ENCODE measurements at places on chromosomes 2 and 18.

DNA sequence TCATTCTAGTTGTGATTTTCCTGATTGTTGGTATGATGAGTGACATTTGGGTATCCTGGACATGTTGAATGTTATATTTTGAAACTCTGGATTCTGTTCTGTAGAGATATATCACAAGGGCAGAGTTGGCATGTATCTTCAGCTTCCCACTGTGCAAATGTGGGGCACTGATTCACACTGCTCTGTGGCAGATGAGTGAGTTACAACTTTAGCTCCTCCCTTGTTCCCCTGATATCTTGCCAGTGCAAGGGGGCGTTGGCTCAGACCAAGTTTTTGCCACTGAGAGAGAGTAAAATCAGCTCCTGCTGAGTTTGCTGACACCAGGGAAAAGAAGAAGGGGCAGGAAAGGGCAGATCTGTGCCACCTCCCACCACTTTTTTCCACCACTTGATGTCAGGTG is 199.6 kb upstream of the MMADHC start:
- DNase-seq, result no peak

DNA sequence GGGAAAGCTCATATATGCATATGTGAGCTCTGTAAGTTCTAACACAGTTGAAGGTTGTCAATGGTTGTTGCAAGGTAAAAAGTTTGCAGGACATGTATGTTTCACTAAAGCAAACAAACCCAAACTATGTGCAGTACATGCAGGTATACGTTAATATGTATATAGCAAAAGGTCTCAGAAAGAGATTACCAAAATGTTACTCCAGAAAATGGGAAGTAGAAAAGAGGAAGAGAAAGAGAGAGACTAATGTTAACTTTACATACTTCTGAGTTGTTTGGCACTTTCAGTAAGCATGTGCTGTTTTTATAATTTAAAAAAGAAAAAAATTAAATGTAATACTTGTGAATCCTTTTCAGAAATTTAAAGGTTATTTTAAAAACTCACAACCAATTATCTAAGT is 32.8 kb upstream of the PEX13 start:
- DNase-seq, result no peak

- DNase-seq, result no peak
Measured at GRCh38 chr18:55877321-55877720, 289.3 kb upstream of the TCF4 start.

- DNase-seq, result no peak
Measured at GRCh38 chr2:160324917-160325316, 124.8 kb upstream of the ITGB6 start.

DNA sequence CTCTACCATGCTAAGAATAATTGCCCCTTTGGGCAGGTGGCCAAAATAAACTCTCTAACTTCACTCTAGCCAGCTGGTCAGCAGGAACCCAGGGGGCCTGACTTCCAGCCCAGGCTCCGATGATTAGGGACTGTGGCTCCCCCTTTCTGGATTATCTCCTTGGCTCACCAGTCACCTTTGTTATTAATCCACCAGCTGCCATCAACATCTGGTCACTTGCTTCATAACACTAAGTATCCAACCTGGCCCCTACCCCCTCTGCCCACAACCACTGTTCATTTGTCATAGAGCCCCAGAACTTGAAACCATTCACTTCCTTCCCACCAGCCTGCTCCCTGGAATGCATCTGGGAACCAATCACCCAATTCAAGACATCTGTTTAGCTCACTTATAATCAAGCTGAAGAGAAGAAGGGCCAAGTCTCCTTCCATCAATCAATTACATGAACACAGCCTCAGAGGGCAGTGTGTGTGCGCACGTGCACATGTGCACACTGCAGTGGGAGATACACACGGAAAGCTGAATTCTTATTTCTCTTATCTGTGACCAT is 215.1 kb downstream of the ALK start:
- DNase-seq, result no peak

GRCh38 chr2:883260-883802 is 67.3 kb upstream of the SNTG2 start:
- no peak for DNase-seq

DNA sequence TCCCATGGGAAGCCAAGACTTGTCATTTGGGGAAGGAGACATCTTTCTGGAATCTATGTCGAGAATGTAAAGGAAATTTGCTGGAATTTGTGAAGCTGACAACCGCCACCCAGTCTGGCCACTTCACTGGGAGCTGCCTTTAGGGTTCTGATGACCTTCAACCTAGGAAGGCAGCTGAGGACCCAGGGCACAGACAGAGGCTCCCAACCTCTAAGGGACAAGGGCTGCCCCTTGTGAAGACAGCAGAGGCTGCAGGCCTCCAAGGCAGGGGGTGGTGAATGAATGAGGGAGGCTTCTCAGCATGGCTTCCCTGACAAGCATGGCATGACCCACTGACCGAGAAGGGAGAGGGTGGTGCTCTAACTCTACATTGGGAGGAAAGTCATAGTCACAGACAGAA is 128.9 kb upstream of the ASB18 start:
- DNase-seq, result no peak

- DNase-seq, result no peak
Measured at GRCh38 chr2:10373931-10374330, 71.2 kb downstream of the HPCAL1 start.

DNA sequence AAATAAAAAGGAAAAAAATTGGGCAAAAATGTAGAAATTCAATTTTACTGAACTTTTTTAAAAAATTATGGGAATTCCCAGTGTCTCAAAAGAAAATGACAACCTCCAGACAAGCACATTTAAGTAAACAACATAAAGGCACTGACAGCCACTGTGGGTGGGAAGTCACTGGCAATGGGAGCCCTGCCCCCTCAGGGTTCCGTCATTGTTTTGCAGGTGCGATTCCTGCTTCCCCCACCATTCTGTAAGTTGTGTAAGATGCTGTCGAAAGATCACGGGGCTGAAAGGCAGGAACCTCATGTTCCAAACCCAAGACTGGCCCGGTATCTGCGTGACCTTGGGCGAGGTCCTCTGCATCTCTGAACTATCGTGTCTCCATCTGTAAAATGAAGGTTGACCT is 15.8 kb upstream of the ASPRV1 start:
- DNase-seq, result no peak

- no peak for DNase-seq
Measured at GRCh38 chr2:10545556-10545955, 97.4 kb upstream of the ODC1 start.

DNA sequence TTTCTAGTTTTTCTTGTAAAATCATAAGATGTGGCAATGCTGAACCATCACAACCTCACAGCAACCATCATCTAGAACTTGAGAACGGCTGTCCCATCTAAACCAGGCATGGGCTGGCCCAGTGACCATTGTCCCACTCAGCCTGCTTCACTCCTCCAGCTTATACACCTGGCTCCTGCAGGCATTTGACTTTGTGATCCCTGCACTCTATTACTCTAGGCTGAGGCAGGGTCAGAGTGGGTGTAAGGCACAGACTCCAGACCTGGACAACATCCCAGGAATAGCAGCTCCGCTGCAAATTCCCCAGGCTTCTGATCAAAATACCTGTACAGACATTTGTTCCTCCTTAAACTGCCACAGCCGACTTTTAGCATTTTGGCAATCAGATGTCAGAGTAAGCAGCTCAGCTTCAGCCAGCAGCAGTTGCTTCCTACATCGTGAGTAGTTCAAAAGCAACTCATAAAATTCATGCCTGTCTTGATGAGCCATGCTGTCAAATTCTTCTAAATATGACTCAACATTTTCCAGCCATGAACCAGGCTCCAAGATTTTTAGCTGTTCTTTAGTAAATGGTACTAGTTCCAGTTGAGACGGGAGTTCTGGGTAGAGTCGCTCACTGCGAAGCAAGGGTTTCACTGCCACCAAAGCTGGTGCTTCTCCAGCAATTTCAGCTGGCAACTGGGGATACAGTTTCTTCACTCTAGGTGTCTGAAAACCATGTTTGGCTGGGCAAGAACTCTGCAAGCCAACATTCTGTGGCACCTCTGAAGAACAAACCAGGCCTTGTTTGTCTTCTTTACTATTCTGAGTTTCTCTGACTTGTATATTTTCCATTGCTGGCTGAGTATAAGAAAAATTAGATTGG is 12.8 kb downstream of the EPG5 start:
- peak; percentile 12 for DNase-seq

DNA sequence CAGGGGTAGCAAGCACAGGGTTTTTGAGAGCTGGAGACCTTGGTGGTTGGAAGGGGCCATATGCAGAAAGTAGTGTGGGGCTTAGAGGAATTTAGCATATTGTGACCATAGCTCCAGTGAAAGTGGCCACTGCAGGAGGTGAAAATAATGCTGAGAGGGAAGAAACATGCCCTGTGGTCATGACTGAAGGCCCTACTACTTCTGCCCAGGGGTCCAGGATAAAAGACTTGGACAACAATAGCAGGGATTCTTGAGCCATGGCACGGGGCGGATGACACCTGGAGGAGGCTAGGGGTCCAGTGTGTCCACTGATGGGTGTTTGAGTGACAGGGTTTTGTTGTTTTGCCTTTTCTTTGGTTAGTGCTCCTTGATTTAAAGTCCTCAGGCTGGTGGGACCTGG is 694.6 kb downstream of the CPS1 start:
- DNase-seq, result no peak

DNA sequence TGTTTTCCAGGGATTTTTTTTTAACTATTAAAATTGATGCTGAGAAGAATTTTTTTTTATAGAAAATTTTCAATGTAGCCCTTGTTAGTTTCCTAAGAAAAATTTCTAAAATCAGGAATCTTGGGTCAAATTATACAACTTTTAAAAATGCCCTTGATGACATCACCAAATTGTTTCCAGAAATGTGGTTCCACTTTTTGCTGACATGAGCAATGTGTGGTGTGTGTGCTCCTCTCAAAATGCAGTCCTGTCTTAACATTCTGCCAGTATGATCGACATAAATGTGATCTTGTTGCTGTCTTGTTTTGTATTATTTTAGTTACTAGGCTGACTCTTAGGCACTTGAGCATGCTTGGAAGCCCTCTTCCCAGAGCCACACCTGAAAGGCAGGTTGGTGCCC is 89.7 kb upstream of the ST6GAL2 start:
- DNase-seq, result no peak

DNA sequence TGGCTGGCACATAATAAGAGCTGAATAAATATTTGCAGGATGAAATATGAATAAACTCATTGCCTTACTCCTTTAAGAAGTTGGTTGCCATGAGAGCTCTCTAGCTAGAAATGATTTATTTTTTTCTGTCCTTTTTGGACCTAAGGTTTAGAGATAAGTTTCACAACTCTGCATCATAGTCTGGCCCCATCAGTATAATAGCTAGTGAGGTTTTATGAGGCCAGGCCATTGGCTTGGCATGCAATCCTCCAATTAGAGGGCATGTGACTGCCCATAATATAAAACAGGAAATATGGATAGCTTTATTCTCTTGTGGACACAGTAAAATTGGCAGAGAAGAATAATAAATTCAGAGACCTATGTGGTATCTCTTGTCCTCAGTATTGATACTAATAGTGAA is 26.2 kb upstream of the INSIG2 start:
- no peak for DNase-seq

DNA sequence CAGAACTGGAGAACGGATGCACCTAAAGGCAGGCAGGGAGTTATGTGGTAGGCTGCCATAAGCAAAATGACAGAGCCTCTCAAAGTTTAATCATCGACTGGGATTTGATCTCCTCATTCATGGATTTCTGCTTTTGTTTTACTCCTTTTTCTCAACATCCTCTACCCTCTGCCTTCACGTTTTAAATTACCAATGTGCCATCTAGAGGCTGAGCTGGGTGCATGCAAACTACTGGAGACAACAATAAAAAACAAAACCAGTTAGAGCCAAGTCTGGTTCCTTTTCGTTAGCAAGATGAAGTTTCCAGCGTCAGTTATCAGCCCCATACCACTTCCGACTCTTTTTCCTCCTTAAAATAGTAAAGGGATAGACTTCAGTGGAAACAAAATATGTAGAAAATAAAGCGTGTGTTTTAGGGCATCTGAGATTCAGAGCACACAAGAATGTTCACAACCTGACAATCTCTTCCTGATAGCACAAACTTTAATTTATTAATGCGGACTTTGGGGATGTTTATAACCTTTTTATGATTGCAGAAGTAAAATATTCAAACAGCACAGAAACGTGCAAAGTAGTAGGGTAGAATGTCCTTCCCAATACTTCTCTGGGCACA is 117.0 kb downstream of the LAMA1 start:
- DNase-seq, result no peak

DNA sequence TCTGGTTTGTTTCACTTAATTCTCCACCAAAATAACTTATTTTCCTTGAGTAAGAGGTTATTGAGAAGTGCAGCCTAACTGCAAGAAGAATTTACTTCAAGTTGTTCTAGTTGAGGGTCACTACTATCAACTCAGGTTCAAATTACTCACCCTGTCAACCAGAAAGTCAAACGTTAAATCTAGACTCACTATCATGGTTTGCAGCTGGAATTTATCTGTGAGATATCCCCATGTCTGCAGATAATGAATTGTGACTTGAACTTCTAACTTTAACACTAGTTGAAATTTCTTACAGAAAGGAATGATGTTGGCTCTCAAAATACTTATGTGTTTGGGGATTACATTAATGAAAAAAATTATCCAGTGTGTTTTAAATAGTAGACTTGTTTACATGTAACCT is 1145.7 kb upstream of the NXPH2 start:
- no peak for DNase-seq

GRCh38 chr2:73283545-73284295 is 558 bp downstream of the FBXO41 start:
- DNase-seq, result no peak

DNA sequence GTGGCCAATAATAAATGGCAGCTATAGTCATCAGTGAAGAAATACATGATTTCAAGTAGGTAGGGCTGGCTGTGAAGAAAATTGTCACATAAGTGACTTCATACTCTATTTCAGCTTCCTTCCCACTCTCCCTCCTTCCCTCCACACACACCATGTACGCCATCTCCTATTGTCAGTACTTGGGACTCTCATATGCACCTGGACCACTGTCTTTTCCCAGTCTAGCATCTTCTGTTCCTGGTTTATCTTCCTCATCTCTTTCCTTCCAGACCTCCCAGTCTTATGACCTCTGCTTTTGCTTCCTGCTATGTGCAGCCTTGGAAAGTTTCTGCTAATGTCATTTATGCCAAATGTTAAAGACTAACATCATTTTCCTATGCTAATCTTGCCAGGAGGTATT is 35.0 kb downstream of the HNMT start:
- DNase-seq, result no peak

GRCh38 chr2:169087757-169088379 is 18.5 kb downstream of the DHRS9 start:
- DNase-seq, result no peak
